ENCODE measurements at places on chromosomes 11 and 22. TPM values are rescaled to one million over a fixed set of nuclear protein-coding genes. Genes with fewer than 3 reads are reported as not detected.

Gene ZP1
- 1.2 TPM for polyA plus RNA-seq

Gene FXYD2
- 0.09 TPM for polyA plus RNA-seq

Gene HBB
- not detected for polyA plus RNA-seq

Gene CARNS1
- 0.32 TPM for polyA plus RNA-seq

Gene F2
- not detected for polyA plus RNA-seq

Gene HOATZ
- not detected for polyA plus RNA-seq

Gene CCDC179
- polyA plus RNA-seq: not detected

Gene SAA4
- not detected for polyA plus RNA-seq

Gene ELFN2
- polyA plus RNA-seq: 5.0 TPM

Gene VSIG2
- not detected for polyA plus RNA-seq

Gene TRPT1
- 64.2 TPM for polyA plus RNA-seq

Gene FGF3
- not detected for polyA plus RNA-seq

Gene FIBIN
- 5.3 TPM for polyA plus RNA-seq

Gene CNGA4
- 0.07 TPM for polyA plus RNA-seq

Gene KLHL35
- 3.3 TPM for polyA plus RNA-seq

Gene ANGPTL5
- not detected for polyA plus RNA-seq

Gene MUC5AC
- 0.02 TPM for polyA plus RNA-seq

Gene FOLR2
- polyA plus RNA-seq: not detected

Gene RIMBP3C
- polyA plus RNA-seq: 0.05 TPM

Gene OR5P2
- polyA plus RNA-seq: not detected

Gene TIMP3
- 179 TPM for polyA plus RNA-seq

Gene MPZL2
- not detected for polyA plus RNA-seq

Gene POU2AF1
- not detected for polyA plus RNA-seq

Gene OR6T1
- not detected for polyA plus RNA-seq

Gene MYEOV
- 12.5 TPM for polyA plus RNA-seq

Gene SLC35C1
- polyA plus RNA-seq: 26.7 TPM

Gene CDHR5
- not detected for polyA plus RNA-seq

Gene CNTF
- polyA plus RNA-seq: 1.1 TPM

Gene ZBTB3
- polyA plus RNA-seq: 2.3 TPM

Gene FOLH1
- not detected for polyA plus RNA-seq

Gene KCNQ1
- not detected for polyA plus RNA-seq

Gene CD81
- polyA plus RNA-seq: 689 TPM

Gene PEX26
- polyA plus RNA-seq: 18.5 TPM

Gene OR52E6
- polyA plus RNA-seq: not detected

Gene TRIM51
- polyA plus RNA-seq: not detected

Gene BIK
- polyA plus RNA-seq: 0.19 TPM

Gene DKK3
- 964 TPM for polyA plus RNA-seq

Gene ARHGAP42
- polyA plus RNA-seq: 2.9 TPM

Gene ASPHD2
- polyA plus RNA-seq: 1.3 TPM

Gene MS4A6A
- not detected for polyA plus RNA-seq

Gene IGSF9B
- polyA plus RNA-seq: 0.13 TPM

Gene NLRP14
- polyA plus RNA-seq: not detected

Gene RIBC2
- polyA plus RNA-seq: 0.50 TPM

Gene CCDC82
- polyA plus RNA-seq: 9.4 TPM

Gene MUC2
- polyA plus RNA-seq: not detected

Gene SLC35E4
- polyA plus RNA-seq: 7.8 TPM

Gene ETS1
- polyA plus RNA-seq: 43.6 TPM

Gene CDCA5
- 14.9 TPM for polyA plus RNA-seq
